ENCODE measurements at places on chromosomes 4 and X.

DNA sequence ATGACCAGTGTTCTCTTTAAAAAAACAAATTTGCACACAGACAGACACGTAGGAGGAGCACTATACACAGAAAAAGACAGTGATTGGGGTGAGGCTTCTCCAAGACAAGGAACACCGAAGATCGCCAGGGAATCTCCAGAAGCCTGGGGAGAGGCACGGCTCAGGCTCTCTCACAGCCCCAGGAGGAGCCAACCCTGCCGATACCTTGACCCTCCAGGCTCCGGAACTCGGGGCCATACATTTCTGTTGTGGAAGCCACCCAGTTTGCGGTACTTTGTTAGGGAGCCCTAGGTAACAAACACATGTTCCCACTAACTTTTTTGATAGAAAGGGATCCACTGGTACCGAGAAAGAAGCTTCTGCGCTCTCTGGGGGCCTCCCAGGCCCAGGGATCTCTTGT lies 55.8 kb downstream of the DCTD start:
- DNase-seq: no peak

DNA sequence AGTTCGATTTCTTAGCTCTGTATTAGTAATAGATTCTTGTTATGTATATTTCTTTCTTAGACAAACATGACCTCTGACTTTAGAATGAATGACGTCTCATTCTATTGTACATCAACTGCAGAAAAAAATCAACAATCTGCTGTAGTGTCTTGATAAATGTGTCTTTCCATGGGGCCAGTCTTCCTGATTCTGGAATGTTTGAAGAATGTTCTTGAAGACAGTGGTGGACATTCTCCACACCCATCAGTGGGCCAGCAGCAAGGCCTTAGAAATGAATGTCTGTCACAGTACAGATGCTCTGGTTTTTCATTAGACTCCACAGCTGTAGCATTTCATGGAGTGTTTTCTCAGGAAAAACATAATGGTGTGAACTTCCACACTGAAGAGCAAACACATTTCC lies 63.2 kb upstream of the FAM47B start:
- no peak for DNase-seq

DNA sequence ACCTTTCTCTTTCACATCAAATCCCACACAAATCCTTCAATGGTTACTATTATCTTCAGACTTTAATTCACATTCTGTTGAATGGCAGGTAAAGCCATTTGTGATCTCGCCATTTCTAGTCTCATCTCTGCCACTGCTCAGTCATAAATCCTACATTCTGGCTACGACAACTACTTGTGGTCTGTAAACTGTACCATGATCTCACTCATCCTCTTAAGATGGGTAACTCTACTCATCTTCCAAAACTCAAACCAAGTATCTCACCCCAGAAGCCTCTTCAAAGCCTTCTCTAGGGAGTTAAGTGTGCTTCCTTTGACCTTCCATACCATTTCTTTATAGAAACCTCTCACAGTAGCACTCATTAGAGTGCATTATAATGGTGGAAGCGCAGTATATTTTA lies 101.8 kb downstream of the NEK1 start:
- DNase-seq: no peak

DNA sequence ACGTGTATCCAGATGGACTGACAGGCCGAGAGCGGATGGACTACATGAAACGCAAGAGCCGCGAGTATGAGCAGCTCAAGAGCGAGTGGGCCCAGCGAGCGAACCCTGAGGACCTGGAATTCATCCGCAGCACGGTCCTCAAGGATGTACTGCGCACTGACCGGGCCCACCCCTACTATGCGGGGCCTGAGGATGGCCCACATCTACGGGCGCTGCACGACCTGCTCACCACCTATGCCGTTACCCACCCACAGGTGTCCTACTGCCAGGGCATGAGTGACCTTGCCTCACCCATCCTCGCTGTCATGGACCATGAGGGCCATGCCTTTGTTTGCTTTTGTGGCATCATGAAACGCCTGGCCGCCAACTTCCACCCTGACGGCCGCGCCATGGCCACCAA lies 14.6 kb upstream of the RBM3 start:
- no peak for DNase-seq
